ENCODE measurements at places on chromosomes 1 and 21.

GRCh38 chr1:61380561-61380960 lies 298.2 kb downstream of the NFIA start:
- no peak for DNase-seq

DNA sequence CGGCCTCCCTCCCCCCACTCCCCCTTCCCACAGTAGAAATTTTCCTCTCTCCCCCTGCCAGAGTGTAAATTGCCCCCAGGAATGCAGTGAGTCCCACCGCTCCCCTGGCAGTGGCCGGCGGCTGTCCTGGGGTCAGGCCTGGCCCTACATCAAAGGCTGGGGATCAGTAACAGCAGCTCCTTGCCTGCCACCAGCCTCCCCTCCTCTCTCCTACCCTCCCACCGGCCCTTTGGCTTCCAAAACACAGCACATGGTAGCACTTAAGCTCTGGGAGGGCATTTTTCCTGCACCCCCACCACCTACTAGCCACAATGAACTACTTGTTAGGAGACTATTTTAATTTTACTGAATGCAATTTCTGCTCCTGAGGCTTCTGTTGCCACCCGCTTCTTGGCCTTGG lies 9.0 kb upstream of the COL8A2 start:
- DNase-seq = no peak

- DNase-seq = no peak
Observed at GRCh38 chr21:30126576-30126975, 40.0 kb downstream of the CLDN17 start.

DNA sequence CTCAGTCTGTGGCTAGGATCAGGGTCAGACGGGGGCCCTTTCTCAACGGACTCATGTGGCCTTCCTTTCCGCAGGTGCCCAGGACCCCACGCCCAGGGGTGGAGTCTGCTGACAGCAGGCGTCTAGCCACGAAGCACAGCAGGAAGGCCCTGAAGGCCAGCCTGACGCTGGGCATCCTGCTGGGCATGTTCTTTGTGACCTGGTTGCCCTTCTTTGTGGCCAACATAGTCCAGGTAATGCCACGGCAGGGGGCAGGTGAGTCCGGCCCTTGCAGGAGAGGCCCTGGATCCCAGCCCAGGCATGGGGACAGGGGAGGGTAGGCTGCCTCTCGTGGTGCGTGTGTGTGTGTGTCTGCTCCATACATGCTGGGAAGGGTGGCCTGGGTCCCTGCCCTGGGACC lies 13.8 kb downstream of the HTR6 start:
- DNase-seq = no peak

DNA sequence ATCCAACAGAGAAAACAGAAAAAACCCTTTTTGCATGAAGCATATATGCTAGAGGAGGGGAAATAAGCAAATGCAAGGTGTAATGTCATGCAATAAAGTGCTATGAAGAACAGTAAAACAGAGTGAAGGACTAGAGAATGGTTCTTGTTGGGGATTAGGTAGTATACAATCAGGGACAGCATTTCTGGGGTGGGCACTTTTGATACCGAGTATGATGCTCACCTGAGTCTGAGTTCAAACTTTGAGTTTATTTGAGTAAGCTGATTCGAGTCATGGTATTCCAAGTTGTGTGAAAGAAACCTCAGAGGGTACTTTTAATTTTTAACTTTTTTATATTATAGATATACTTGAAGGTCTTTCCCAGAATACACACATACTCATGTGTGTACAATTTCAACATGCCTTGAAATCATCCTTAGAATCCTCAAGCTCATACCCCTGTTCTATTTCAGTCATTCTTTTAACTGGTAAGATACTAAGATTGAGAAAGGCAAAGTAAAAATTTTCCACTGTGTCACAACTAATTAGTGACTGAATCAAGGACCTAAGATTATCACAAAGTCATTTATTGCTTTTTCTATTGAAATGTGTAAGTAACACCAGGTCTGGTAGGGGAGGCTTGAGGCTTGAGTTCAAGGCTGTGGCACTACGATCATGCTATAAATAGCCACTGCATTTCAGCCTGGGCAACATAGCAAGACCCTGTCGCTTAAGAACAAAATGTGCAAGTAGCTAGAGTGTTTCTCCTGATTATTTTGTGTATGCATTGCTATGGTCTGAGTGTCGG lies 12.1 kb downstream of the LRRC8B start:
- DNase-seq = no peak

GRCh38 chr1:74485622-74486021 lies 26.8 kb downstream of the LRRC53 start:
- no peak for DNase-seq

DNA sequence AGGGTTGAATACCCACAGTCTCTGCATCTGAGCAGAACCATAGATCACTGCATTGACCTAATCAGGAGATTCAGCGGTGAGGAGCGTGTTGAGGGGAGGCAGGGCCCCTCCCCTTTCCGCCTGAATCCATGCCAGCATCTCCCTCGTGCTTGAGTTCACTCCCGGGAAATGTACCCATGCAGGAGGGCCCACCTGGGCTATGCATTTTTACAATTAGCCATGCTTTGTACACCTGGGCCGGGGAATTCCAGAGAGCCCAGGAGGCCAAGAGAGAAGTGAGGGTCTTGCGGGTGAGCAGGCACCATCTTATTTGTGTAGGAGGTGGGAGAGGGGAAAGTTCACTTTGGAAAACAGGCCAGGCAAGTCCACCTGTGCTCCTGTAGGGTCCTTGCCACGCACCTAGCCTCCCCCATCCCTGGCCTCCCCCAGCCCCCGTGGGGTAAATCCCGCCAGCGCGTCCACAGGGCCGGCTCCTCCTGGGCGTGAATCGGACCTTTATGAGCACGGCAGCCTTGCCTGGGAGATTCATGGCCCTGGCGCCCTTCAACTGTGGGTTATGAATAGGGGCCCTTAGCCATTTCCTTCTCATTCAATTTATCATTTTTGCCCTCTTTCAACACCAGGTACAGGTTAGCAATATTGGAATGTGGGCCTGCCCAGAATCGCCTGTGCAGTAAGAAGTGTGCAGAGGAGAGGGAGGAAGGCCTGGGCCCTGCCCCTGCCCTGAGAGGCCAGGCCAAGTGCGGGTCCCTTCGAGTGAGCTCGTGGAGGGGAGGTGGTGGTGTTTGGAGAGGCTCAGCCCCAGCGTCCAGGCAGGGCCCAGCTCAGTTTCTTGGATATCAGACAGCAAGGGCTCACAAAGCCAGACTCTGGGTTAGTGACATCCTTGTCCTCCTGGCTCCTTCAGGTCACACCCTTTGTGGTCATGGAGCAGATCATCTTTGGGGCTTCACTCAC lies 84.4 kb upstream of the ACTRT2 start:
- DNase-seq = no peak

- no peak for DNase-seq
Observed at GRCh38 chr1:14599183-14599791, 802 bp downstream of the KAZN start.

- DNase-seq = no peak
Observed at GRCh38 chr21:46625759-46626158, 9.7 kb upstream of the PRMT2 start.

DNA sequence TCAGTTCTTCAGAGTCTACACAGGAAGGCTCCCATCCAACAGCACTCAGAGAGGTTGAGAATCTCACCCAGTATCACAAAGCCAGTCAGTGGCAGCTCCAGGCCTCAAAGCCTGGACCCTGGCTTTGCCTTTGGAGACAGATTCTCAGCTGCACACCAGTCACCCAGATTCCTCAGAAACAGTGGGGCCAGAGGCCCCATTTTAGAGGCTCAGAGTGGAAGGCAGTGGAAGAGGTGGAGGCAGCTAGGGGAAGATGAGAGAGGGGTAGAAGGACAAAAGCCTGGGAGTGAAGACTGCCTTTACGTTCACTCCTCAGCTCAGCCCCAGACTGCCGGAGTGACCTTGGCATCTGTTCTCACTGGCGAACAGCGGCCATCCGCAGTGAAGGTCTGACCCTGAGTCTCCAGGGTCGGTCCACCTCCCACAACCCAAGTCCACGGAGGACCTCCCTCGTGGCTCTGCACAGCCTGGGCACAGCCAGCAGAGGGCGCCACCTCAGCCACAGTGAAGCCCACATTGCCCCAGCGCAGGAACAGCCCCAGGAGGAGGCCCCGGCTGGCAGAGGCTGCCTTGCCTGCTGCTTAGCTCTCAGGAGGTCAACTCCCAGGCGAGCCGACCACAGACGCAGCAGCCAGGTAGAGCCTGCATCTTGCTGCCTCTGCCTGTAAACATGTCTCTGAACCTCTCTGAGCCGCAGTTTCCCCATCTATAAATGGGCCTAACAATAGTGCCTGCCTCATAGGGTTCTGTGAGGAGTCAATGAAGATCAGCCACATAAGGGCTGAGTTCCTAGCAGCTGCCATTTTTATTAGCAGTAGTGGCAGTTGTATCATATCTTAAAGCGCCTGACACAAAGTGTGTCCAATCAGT lies 5.9 kb upstream of the FNDC5 start:
- DNase-seq = no peak

- DNase-seq = no peak
Observed at GRCh38 chr1:229156872-229157271, 114.0 kb upstream of the RAB4A start.

DNA sequence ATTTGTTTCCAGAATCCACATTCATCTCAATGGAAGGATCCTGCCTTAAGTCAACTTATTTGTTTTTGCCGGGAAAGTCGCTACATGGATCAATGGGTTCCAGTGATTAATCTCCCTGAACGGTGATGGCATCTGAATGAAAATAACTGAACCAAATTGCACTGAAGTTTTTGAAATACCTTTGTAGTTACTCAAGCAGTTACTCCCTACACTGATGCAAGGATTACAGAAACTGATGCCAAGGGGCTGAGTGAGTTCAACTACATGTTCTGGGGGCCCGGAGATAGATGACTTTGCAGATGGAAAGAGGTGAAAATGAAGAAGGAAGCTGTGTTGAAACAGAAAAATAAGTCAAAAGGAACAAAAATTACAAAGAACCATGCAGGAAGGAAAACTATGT lies 2.6 kb downstream of the GADD45A start:
- no peak for DNase-seq

Data from activated CD4-positive, alpha-beta T cell treated with anti-CD3 and anti-CD28 coated beads, Interleukin-2, amount 50 U/mL, for 24 hours (primary cell).